Ureter (tissue), 1 donor: ENCODE measurements at places on chromosomes 11 and 22. TPM values are rescaled to one million over a fixed set of nuclear protein-coding genes. Genes with fewer than 3 reads are reported as not detected.

DNA sequence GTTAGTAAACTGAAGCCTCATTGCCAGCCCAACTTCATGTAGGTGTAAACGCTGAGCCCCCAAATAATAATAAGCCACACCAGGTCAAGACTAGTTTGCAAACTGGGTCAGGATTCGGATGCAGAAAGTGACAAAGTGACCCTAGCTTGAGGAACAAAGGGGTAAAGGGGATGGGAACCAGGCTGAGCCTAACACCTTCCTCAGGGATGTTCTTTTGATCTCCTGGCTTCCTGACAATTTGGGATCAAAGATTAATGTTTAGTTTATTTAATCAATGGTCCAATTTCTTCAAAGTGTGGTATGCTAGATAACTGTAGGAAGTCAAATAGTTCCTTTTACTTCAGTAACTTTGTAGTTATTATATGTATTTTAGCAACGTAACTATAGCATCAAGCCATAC lies 9.9 kb downstream of the GLYATL1 start:
- no peak for DNase-seq

GRCh38 chr11:19903620-19904069 lies 191.0 kb downstream of the NAV2 start:
- DNase-seq, result peak; percentile 80

DNA sequence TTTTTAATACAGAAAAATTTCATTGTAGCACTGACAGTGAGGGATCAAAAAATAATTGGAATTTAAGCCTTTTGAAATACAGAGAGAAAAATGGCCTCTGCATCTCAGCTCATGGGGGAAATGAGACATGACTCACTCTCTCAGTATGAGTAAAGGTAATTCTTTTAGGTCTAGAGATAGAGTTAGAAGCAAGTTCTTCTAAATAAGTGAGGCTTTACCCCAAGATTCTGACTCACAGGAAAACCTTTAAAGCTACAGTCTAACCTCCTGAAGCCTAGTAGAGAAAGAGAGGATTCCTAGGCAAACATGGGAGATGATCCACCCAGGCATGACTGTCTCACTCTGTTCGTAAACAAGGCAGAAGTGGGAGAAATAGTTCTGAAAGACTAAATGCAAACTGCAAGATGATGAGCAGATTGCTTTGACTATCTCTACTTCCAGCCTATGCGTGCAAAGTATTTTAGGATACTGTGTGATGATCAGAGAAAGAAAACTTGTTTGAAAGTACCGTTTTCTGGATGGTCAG lies 1003.3 kb upstream of the CCDC90B start:
- DNase-seq, result no peak

- DNase-seq, result peak; percentile 22
Observed at GRCh38 chr11:119469506-119469905, 46.5 kb upstream of the THY1 start.

GRCh38 chr11:64865286-64866172 lies 12.9 kb downstream of the EHD1 start:
- DNase-seq, result no peak

DNA sequence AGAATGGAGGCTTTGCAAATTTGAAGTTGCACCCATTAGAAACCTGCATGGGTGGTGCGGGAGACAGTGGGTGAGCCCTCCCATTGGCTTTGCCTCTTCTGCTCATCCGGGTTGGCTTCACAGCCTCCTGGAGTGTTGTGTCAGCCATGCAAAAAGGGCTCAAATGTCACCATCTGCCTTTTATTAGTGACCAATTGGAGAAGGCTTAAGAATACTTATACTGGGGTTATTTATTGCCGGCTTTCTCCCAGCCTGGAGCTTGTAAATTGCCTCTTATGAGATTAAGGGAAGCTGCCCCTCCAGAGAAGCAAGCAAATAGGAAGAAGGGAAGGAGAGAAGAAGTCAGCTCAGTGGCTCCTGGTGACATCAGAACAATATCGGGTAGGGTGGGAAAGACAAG lies 182.6 kb downstream of the ST3GAL4 start:
- no peak for DNase-seq

- DNase-seq, result no peak
Observed at GRCh38 chr11:84455691-84456090, 1169.5 kb upstream of the CCDC90B start.

Gene IGLL1
- not detected for total RNA-seq

Gene NXPE4
- total RNA-seq, result not detected

Gene HSCB
- total RNA-seq, result 17.3 TPM

Gene KRTAP5-9
- total RNA-seq, result 10.3 TPM

Gene KDM4D
- total RNA-seq, result 1.2 TPM

Gene NPAS4
- total RNA-seq, result 1.2 TPM

Gene KCNJ1
- not detected for total RNA-seq
